Stimulated activated CD8-positive, alpha-beta memory T cell treated with anti-CD3 and anti-CD28 coated beads, Interleukin-15, amount 100 ng/mL, for 48 hours (primary cell): ENCODE measurements at places on chromosomes 12 and 14.
A peak's percentile ranks its signal among the peaks of the same experiment; 100 is the strongest.

DNA sequence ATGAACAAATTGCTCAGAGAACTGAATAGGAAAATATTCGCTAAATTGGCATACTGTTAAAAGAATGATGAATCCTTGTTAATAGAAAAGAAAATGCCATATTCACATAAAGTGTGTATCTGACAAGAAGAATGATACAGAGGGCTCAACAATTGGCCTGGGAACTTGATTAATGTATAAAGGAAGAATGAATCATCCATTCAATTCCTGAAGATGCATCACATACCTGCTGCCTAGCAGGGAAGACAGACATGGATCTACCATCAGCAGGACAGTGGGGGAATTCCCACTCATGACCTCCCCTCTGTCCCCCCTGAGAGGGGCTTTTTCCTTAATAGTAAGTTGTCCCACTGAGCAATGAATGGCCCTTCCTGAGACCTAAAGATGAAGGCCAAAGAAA lies 13.5 kb downstream of the PTPN21 start:
- no peak for DNase-seq

GRCh38 chr12:25996677-25997076 lies 38.2 kb downstream of the RASSF8 start:
- no peak for DNase-seq

DNA sequence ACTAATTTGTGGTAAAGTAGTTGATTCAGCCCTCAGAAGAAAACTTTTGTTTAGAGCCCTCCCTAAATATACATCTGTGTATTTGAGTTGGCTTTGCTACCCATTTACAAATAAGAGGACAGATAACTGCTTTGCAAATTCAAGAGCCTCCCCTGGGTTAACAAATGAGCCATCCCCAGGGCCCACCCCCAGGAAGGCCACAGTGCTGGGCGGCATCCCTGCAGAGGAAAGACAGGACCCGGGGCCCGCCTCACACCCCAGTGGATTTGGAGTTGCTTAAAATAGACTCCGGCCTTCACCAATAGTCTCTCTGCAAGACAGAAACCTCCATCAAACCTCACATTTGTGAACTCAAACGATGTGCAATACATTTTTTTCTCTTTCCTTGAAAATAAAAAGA lies 2.7 kb downstream of the FZD10 start:
- no peak for DNase-seq

DNA sequence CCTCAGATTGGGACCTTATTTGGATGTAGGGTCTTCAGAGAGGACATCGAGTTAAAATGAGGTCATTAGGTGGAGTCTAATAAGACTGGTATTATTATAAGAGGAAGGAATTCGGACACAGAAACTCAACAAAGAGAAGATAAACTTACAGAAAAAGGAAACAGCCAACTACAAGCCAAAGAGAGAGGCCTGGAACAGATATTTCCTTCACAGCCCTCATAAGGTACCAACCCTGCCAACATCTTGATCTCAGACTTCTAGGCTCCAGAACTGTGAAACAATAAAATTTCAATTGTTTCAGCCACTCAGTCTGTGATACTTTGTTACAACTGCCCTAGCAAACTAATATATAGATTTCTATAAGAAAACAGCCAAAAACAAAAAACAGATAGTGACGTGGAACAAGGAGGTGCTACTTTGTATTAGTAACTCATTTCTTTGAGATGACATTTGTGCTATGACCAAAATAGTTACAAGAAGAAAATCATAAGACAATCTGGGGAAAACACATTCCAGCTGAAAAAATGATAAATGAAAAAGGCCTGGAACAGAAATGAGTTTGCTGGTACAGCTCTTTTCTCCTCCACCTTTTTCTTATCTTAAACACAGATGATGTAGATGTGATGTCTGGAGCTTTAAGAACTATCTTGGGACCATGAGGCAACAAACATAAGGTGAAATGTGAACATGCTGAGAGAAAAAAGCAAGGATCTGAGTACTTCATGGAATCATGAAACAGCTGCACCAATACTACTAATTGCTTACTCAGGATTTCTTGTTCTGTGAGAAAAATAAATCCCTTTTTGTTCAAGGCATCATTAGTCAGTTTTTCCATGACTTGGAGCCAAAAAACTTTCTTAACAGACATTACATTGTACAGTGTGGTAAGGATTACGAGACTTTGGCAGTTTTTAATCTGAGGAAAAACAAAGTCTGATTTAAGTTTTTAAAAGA lies 243.2 kb downstream of the ANO6 start:
- DNase-seq = no peak

GRCh38 chr14:73634011-73634833 lies 10.6 kb upstream of the DNAL1 start:
- DNase-seq = no peak

GRCh38 chr12:131274061-131274460 lies 320.4 kb downstream of the ADGRD1 start:
- no peak for DNase-seq

DNA sequence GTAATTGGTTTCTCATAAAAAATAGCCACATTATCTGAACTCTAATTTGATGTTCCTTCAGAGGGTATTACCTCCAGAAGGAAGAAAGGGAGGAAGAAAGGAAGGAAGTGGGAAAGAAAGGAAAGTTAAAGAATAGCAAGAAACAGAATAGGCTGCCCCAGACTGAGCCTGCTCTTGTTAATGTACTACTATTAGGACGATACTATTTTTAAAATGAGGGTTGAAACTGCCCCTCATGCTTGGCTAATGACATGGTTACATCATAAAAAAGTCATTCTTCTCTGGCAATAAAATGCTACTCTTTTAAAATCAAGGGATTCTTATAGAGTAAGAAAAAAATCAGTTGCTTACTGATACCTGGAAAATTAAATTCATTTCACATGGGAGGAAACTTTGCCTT lies 253.0 kb downstream of the KTN1 start:
- no peak for DNase-seq

DNA sequence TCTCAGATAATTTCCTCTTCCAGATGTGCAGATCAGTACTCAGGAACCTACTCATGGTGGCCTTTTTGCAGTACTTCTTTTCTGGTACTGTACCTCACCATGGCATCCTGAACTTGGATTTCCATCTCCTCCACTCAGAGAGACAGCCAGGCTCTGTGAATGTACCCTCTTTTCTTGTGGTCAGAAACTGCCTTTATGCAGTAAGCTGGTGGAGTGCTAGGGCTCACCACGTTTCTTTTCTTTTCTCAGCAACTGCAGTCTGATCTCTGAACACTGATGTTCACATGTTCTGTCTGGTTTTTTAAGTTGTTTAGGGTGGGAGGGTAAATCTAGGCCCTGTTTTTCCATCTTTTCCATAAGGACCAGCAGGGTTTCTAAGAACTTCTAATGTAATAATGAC lies 99.8 kb upstream of the NRXN3 start:
- no peak for DNase-seq

DNA sequence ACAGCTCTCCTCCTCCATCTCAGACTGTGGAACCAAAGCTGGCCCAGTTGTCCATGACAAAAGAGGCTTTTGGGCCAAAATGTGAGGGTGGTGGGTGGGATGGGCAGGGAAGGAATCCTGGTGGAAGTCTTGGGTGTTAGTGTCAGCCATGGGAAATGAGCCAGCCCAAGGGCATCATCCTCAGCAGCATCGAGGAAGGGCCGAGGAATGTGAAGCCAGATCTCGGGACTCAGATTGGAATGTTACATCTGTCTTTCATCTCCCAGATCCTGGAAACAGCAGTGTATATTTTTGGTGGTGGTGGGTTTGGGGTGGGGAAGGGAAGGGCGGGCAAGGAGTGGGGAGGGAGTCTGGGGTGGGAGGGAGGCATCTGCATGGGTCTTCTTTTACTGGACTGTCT lies 11.8 kb upstream of the TAMALIN start:
- no peak for DNase-seq

DNA sequence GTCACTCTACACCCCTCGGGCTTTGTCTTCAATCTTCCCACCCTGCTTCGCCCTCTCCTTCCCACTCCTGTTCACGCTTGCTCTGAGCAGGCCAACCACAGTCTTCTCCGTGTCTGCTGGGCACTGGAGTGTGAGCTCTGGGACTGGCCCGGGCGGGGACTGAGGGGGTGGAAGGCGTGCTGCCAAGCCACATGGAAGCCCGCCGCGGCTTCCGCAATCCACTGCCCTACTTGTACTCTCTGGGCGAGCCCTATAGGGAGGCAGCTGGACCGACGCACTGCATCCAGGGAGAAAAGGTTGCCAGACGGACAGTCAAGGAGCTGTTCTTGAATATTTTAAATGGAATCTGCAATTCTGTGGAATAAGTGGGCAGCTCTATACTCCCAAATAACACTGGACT lies 24.8 kb downstream of the GOLGA3 start:
- DNase-seq = no peak

- DNase-seq = no peak
Measured at GRCh38 chr14:25520821-25521220, 470.9 kb upstream of the STXBP6 start.

- no peak for DNase-seq
Measured at GRCh38 chr12:46147144-46147543, 121.7 kb downstream of the SLC38A1 start.

DNA sequence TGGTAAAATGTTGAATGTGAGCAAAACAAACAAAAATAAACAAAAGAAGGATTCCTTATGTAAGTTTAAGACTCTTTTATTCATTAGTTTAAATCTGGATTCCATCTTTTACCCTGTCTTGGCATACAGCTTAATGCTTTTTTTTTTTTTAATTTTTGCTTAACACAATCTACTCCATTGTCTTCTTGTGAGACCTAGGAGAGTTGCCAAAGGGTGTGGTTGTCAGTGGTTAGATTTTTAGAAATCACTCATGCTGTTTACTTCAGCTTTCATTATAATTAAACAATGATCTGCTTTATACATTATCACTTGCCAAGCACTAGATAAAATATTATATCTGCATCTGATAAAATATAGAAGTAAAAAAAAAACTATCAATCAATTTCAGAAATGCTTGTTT lies 77.7 kb upstream of the KITLG start:
- DNase-seq = no peak

- DNase-seq = peak; percentile 69
Measured at GRCh38 chr14:100147181-100147631, 12.2 kb downstream of the DEGS2 start.

GRCh38 chr12:46557539-46558373 lies 185.2 kb upstream of the SLC38A2 start:
- no peak for DNase-seq

DNA sequence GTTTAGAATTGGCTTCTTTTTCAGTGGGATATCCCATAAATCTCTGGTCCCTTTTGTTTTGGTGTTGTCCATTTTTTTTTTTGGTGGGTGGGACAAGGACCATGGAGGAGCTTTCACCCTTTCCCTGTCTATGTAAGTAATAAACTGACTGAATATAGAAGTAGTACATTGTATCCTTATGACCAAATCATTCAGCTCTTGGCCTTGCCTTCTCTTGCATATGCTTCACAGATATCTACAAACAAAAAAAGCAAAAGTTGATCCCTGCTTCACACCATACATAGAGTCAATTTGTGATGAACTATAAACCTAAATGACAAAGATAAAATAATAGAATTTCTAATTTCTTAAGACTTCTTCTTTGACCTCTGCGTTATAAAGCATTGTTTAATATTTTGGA lies 59.8 kb downstream of the SIX1 start:
- no peak for DNase-seq

DNA sequence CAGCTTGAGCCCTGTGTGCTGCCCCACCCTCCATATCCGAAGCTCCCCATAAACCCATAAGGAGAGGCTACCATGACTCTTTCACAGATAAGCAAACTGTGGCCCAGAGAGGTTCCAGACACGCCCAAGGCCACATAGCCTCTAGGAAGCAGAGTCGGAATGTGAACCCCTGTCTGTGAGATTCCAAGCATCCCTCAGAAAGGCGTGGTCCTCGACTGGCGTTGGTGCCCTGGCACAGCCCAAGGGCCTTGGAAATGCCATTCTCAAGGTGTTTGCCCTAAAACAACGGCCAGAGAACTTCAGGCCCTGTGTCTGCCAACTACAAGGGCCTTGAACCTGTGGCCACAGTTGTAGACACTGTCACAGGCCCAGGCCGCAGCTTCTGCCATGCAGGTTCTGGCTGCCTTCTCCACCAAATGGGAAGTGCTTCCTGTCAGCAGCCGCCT lies 8.5 kb upstream of the DIO3 start:
- DNase-seq = no peak

- no peak for DNase-seq
Measured at GRCh38 chr12:118187751-118188435, 52.0 kb downstream of the PEBP1 start.

GRCh38 chr12:55696796-55697462 lies 10.8 kb downstream of the ITGA7 start:
- no peak for DNase-seq

DNA sequence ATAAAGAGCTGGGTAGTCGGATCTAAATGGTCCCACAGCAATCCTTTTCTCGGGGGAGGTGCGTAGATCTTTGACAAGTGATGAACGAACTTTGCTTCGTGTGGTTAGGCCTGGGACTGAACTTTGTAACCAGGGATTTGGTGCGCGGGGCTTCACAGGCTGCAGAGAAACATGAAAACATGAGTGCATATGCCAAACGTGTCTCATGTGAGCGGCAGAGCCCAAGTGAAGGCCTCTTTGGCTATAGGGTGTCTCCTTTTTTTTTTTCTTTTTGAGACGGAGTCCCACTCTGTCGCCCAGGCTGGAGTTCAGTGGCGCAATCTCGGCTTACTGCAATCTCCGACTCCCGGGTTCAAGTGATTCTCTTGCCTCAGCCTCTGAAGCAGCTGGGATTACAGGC lies 12.0 kb upstream of the RIOX1 start:
- no peak for DNase-seq

GRCh38 chr12:70809887-70810286 lies 110.7 kb downstream of the PTPRR start:
- DNase-seq = no peak

- no peak for DNase-seq
Measured at GRCh38 chr12:122265476-122265875, 818 bp downstream of the VPS33A start.

GRCh38 chr14:104219731-104220214 lies 81.4 kb downstream of the KIF26A start:
- DNase-seq = no peak

DNA sequence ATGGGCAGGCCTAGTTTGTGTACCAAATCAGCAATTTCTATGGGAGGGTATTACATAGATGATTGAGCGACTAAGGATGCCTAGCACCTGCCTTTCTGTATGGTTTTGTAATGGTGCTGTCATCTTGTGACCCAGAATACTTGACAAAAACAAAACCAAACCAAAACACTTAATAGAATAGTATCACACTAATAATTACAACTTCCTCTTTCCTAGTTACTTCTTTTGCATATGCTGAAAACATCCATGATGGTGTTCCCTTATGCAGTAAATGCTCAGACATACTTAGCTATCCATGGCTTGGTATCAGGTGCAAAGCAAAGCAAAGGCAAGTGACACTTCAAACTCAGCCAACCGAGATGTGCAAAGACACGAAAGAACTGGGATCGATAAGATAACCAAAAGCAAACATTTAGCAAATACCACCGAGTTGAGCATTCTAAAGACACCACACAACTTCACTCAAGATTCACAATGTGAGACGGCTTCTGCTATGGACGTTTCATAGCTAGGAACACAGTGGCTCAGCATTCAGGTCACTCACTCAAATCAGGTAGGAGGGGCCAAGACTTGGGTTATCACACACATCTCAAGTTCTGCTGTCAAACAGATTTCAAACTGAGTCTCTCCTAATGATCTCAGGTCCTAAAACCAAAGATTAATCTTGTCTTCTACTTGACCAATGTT lies 24.3 kb downstream of the PPP1CC start:
- DNase-seq = no peak
